Mesenteric fat pad (tissue), 1 donor: ENCODE measurements at places on chromosomes 7 and 10. TPM values are rescaled to one million over a fixed set of nuclear protein-coding genes. Genes with fewer than 3 reads are reported as not detected.

DNA sequence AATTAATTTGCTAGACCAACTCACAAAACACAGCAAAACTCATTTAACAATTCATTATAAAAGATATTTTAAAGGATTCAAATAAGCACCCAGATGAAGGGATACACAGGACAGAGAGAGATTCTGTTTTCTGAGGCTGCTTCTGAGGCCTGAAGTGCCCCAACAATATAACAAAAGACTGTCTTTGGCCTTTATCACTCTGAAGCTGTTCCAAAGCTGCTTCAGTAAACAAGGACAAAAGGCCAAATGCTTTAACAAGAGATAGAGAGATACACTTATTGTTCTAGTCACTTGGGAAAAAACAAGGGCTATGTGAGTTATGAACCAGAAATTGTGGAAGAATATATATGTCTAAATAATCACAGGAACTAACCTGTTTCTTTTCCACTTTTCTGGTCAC, 223.7 kb downstream of the CXCL12 start:
- no peak for DNase-seq

GRCh38 chr10:9547936-9548904, 1469.5 kb upstream of the CELF2 start:
- no peak for DNase-seq

DNA sequence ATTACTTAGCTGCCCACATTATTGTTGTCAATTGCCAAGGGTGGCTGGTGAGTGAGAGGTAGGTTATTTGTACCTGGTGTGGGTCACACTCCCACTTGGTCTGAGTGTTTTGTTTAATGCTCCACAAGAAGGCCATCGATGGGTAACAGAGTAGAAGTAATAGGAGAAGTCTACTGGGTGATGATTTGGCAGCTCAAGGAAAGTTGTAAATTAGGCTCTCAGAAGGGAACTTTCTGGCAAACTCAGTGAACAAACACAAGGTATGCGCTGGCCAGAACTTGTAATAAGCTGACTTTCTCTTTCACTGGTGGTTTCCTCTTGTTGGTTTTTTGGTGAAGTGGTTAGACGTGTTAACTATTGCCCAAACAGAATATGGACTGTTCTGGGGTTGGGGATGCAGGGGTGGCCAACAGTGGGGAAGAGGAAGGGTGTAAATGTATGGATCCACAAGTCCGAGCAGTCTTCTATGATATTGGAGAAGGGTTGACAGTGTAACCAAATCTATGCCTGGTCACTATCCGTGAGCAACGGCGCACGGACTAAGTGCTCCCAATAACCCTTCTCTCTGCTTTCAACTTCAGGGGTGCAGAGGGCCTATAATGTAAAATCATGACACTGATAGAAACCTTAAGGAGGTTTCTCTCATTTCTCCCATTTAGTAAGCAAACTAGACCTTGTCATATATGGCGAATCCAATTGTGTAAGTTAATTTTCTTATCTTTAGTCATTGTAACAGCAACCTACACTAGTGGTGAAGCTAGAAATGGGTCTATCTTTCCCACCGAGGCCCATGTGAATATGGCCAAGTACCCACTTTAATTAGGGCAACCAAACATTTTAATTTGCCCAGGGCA, 212.8 kb downstream of the PTEN start:
- DNase-seq: no peak

- DNase-seq: no peak
These were observed 108.7 kb downstream of the TYW1 start for GRCh38 chr7:67105377-67105776.

DNA sequence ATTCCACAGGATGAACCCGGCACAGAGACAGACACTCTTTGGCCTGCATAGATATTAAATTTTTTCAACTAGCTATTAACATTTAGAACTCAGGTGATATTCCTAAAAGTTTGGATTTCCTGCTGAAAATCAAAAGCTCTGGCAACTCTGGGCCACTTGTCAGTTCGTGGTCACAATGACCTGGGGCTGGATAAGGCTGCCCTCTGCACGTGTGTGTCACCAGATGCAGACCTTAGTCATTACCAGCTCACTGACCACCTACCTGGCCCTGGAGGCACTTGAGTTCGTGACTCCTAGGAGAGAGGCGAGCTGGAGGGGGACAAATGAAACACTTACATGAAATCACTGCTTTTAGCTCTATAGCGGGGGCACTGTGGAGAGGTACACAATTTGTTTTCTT, 126.5 kb downstream of the HIPK2 start:
- DNase-seq: no peak

GRCh38 chr7:35258868-35259522, 5.1 kb upstream of the TBX20 start:
- DNase-seq: no peak

DNA sequence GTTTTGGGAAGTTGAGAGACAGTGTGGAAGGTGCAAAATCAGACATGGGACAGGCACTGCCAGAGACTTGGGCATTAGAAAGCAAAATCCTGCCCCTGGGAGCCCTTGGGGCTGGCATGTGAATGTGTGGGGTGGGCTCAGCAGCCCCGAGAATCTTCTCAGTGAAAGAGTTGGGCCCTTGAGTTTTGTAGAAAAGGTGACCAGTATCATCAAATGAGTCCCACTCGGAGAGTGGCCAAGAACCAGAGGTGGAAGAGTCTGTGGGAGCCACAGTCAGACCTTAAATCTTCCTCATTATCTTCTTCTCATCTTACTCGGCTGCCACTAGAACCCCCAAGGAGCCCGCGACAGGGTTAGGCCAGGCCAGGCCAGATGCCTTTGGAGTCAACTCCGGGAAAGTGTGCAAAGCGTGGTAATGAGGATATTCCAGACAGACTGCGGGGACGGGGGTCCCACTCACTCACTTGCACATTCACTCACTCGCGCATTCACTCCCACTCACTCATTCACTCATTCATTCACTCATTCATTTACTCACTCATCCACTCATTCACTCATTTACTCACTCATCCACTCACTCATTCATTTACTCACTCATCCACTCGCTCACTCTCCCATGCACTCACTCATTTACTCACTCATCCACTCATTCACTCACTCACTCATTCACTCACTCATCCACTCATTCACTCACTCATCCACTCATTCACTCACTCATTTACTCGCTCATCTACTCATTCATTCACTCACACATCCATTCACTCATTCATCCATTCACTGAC, 74.9 kb downstream of the CARD11 start:
- peak; percentile 72 for DNase-seq

DNA sequence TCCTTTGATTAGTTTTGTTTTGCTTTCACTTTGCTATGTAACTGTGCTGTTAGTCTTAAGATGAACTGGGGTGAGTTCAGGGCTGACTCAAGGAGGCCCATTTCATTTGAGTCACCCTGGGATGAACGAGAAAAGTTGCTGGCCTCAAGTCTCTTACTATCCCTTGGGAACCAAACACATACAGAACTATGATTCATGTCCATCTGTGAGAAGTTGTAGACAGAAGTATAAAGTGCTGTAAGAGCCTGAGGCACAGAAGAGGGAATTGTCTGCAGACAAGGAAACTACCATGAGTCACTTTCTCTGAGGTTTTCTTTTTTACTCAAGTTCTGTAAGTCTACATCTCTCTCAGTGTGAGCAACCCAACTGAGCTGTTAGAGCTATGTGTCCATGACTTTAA, 179.8 kb upstream of the CSTF2T start:
- no peak for DNase-seq

GRCh38 chr10:88500656-88501055, 82.5 kb downstream of the RNLS start:
- DNase-seq: no peak

- DNase-seq: no peak
These were observed 13.5 kb downstream of the COBL start for GRCh38 chr7:51303142-51303525.

DNA sequence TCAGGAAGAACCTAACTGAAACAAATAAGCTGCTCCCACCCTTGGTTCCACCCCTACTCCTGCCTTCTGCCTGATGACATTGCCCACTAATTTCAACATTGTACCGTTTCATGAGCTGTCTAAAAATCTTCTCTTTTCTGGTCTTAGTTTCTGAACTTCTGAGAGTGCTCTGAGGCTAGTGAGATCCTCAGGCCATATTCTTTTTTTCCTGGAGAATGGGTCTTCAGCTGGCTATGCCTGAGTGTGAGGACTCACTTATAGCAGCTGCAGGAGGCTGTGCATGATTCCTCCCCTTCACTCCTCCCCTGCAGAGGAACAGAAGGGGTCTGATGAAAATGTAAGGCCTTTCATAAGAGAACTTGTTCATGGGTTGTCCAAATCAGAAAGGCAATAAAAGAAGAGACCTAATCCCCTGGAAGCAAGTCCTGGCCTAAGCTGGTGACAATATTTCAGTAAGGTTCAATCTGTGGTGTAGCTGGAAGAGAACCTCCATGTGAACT, 11.1 kb downstream of the HOXA4 start:
- DNase-seq: no peak

GRCh38 chr10:100562008-100562672, 26.4 kb downstream of the HIF1AN start:
- peak; percentile 88 for DNase-seq

DNA sequence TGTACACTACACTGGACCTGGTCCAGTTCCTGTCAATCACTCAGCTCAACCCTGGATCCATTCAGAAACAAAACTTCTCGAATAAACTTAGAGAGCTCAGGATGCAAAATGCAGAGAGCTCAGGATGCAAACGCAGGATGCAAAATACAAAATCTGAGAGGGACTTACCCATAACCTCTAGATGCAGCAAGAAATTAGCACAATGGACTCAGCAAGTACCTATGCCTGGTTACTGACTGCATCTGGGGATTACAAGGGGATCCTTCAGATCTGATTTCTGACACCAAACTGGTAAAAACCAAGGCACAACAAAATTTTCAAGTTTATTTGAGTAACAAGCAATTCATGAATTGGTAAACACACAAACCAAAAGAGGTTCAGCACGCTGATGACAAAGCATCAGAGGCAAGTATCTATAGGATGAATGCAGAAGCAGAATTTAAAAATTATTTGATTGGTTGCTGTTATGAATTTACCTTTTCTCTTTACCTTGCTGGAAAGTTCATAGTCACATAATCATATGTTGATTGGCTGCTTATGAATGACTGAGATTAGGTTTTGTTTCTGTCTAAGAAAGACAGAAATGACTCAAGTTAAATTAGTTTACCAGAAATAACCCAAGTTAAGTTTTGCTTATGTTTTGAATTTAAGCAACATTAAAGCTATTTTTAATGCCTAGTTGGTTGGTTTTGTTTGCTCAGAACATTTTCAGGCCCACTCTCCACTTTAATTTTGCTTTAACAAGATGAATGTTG, 11.4 kb downstream of the GIMAP6 start:
- no peak for DNase-seq

GRCh38 chr10:80144696-80145131, 12.2 kb downstream of the PLAC9 start:
- no peak for DNase-seq

- no peak for DNase-seq
These were observed 83.0 kb upstream of the ASAH2 start for GRCh38 chr10:50334273-50334672.

DNA sequence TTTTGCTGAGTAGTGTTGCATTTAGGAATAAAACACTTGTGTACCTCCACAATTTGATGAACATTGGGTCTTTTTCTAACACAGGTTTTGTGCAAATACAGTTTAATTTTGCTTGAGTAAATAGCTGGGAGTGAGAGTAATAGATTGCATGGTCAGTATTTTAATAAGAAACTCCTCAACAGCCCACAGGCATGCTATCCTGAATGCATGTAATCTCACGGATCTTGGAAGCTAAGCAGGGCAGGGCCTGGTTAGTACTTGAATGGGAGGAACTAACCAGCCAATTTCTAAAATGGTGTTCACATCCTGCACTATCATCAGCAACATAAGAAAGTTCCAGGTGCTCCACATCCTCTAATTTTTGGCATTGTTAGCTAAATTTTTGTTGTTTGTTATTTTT, 685.4 kb upstream of the MBL2 start:
- no peak for DNase-seq

DNA sequence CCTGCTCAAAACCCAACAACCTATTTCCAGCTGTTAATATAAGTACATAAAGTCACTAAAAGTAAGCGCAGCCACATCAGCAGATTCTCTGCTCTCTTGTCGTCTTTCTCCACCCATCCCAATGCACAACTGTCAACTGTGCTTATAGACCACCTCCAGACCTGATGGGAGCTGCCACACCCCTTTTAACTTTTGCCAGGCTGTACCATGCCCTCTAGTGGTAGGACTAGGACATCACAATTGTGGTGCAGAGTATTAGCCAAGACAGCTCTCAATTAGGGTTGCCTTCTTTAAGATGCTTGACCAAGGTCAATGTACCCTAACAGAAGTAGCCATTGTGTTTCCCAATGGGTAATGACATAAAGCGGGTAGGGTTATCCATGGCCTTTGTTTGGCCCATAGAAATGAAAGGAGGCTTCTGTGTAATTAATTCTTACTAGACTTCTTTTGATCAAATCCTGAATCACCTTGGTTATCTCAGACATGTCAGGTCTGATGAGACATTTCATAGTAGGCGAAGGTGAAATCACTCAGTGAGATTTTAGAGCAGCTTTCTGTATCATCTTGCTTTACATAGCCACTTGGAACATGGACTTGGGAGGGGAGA, 68.1 kb downstream of the SCRN1 start:
- no peak for DNase-seq

DNA sequence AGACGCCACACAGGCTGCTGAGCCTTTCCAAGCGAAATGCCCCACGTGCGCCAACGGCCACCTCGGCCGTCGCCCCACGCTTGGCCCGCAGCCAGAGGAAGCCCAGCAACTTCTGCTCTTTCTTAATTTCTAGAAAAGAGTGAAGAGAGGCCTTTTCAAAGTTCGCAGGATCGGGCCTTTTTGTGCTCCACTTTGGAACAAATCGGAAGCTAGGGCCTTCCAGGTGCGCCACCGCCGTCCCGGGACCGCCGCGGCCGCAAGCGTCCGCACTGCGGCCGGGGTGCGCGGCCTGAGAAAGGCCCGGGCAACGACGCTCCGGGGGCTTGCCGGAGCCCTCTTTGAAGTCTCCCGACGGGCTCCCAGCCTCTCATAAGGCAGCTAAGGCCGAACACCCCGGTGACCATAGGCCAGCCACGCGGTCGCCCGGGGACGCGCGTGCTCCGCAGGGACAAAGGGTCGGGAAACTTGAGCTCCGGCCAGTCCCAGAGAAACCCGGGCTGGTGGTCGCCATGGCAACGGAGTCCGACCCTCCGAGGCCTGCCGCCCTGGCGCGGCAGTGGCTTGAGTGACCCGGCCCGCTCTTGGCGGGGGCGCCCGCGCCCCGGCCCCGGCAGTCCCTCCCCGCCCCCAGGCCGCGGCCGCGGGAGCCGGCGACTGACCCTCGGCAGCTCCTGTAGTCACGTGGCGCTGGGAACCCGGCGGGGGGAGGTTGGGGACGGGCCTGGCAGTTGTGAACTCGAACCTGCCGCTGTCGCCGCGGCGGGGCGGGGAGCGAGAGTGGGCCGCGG, at the start of gene REPIN1:
Gene REPIN1 (plus strand): TSS at position 727 of the 788 bp plus-strand sequence. CDS start 890 bp downstream, outside the sequence.
- DNase-seq: peak; percentile 97

Gene GRID1
- total RNA-seq: 2.1 TPM

Gene CRPPA
- 2.2 TPM for total RNA-seq

Gene FBXO24
- not detected for total RNA-seq

Gene PDE1C
- 2.2 TPM for total RNA-seq

Gene OR2A5
- total RNA-seq: not detected

Gene TAF3
- 8.3 TPM for total RNA-seq

Gene CTAGE4
- total RNA-seq: 0.58 TPM

Gene SLC25A13
- 30.5 TPM for total RNA-seq

Gene CNPY1
- not detected for total RNA-seq

Gene PBLD
- 9.2 TPM for total RNA-seq

Gene SFTPD
- not detected for total RNA-seq

Gene SEMA3A
- 10.2 TPM for total RNA-seq

Gene SEM1
- total RNA-seq: 40.4 TPM
